Activated CD8-positive, alpha-beta memory T cell treated with anti-CD3 and anti-CD28 coated beads, Interleukin-2, amount 10 ng/mL, durations not matched to agents 7 days and 5 days (primary cell): ENCODE measurements at places on chromosomes 4 and X. TPM values are rescaled to one million over a fixed set of nuclear protein-coding genes. Genes with fewer than 3 reads are reported as not detected.

TMEM150C gene
- not detected for total RNA-seq

PTCHD1 gene
- total RNA-seq: not detected

SH2D1A gene
- total RNA-seq: 61.8 TPM

GPRIN3 gene
- 67.5 TPM for total RNA-seq

BANK1 gene
- total RNA-seq: not detected

MUC7 gene
- total RNA-seq: not detected

FRG2 gene
- not detected for total RNA-seq

ZFP92 gene
- 1.7 TPM for total RNA-seq

RS1 gene
- total RNA-seq: not detected

AMOT gene
- 0.38 TPM for total RNA-seq

RASL11B gene
- 0.14 TPM for total RNA-seq

PLK4 gene
- 66.1 TPM for total RNA-seq

MFAP3L gene
- total RNA-seq: 0.59 TPM

MED14 gene
- total RNA-seq: 47.7 TPM

ATP10D gene
- 25.9 TPM for total RNA-seq

EIF1AX gene
- total RNA-seq: 58.4 TPM

MAGEA9B gene
- total RNA-seq: not detected

VCX3A gene
- total RNA-seq: not detected

SPANXD gene
- not detected for total RNA-seq

TMPRSS11D gene
- total RNA-seq: not detected

PROM1 gene
- not detected for total RNA-seq

CD38 gene
- total RNA-seq: 151 TPM

F8A2 gene
- not detected for total RNA-seq

CD99 gene
- 259 TPM for total RNA-seq

VSIG4 gene
- total RNA-seq: not detected

CT83 gene
- not detected for total RNA-seq

F11 gene
- total RNA-seq: not detected

IL3RA gene
- 3.1 TPM for total RNA-seq

DACH2 gene
- not detected for total RNA-seq

CFI gene
- total RNA-seq: not detected

AKAP4 gene
- not detected for total RNA-seq

VCX3B gene
- total RNA-seq: not detected

FAM149A gene
- 1.2 TPM for total RNA-seq

STBD1 gene
- 0.52 TPM for total RNA-seq

TNIP3 gene
- total RNA-seq: 9.1 TPM

SORBS2 gene
- total RNA-seq: not detected

DRD5 gene
- total RNA-seq: not detected

AKAP14 gene
- total RNA-seq: not detected

SASH3 gene
- 231 TPM for total RNA-seq

CT45A6 gene
- total RNA-seq: not detected

SPANXN3 gene
- not detected for total RNA-seq

CLTRN gene
- not detected for total RNA-seq

DUSP21 gene
- total RNA-seq: not detected

MSX1 gene
- total RNA-seq: not detected

FAAH2 gene
- total RNA-seq: 2.2 TPM

ATP2B3 gene
- not detected for total RNA-seq

MSANTD1 gene
- 0.82 TPM for total RNA-seq

PNCK gene
- not detected for total RNA-seq

NHSL2 gene
- total RNA-seq: 0.45 TPM

FRMD7 gene
- total RNA-seq: not detected

CT45A3 gene
- total RNA-seq: not detected

TCEANC gene
- total RNA-seq: 5.1 TPM

RBM46 gene
- total RNA-seq: not detected

HTR2C gene
- not detected for total RNA-seq

ADH1B gene
- not detected for total RNA-seq

PLS3 gene
- 3.7 TPM for total RNA-seq
